NCI-H748 treated with DMSO at 0.1 percent for 48 hours (cell line): ENCODE measurements at places on chromosomes 3 and 15.

GRCh38 chr15:100787567-100788417 lies 91.8 kb upstream of the ALDH1A3 start:
- DNase-seq = no peak

GRCh38 chr15:62601777-62602545 lies 436.9 kb upstream of the C2CD4B start:
- no peak for DNase-seq

DNA sequence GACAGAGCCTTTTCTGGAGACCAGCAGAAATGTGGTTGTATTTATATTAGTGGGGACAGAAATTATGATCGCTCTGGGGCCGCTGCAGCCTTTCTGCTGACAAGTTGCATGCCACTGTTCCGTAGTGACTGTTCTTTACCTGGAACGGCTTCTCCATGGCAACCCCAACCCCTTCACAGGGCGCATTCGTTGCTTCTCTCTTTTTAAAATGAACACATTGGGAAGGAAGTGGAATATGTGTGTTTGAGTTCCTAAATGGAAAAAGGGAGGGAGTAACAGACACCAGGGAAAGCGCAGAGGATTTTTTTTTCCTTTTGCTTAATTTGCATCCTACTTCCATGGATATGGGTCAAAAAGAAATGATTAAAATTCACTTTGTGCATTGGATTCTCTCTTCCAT lies 482.0 kb upstream of the SUCLG2 start:
- DNase-seq = peak; percentile 47

- DNase-seq = no peak
These were observed 885 bp downstream of the EFCC1 start for GRCh38 chr3:129001806-129002572.

GRCh38 chr15:81024265-81024872 lies 23.6 kb downstream of the TLNRD1 start:
- DNase-seq = no peak

DNA sequence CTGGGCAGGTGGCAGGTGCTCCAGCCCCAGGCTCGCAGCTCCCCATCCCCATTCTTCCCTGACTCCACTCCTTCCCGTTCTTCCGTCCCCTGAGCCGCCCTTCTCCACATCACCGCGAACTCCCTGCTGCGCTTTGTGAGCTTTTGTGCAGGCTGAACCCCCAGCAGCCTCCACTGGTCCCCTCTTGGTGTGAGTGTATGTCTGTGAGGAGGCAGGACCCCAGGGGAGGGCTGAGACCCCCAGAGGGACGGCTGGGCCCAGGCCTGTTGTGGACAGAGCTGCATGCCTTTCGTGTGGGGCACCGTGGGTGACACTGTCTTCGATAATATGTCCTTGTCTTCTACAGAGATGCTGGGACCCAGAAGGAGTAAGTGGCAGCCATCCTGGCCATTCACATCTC lies 7.3 kb upstream of the ITIH3 start:
- no peak for DNase-seq

- no peak for DNase-seq
These were observed 42.1 kb upstream of the SLC2A2 start for GRCh38 chr3:171068658-171069057.

DNA sequence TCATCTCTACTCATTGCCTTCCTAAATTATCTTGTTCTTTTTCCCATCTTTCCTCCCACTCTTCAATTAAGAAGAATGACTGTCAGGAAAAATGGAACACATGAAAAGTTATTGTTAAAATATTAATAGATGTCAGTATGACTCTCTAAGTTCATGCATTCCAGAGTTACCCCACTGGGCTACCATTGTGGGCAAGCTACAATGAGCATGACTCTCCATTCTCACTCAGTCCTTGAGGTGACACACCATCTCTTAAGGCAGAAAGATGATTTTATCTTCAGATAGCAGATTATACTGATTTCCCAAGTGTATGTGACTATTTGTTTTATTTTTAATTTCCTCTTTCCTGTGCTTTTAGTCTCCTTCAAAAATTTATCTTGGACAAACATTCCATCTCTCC lies 144.3 kb downstream of the ALCAM start:
- no peak for DNase-seq

DNA sequence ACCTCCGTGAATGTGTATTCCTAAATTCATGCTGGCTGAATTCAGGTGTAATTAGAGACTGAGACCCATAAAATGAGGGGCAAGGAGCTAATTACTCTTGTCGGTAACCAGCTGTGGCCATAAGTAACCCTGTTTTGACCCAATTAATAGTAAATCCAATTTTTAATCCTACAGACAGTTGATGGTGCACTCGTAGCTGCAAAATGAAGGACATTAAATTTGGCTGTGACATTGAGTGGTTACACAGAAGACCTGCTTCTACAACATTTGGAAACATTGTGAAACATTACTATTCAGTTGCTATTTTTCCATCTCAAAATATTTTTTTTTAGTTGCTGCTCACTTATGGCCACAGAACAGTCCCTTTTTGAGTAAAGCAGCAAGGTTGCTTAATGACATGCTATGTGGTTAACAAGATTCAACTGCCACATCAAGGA lies 33.0 kb downstream of the MBNL1 start:
- no peak for DNase-seq

GRCh38 chr3:163812006-163812405 lies 1266.3 kb downstream of the SI start:
- DNase-seq = no peak

DNA sequence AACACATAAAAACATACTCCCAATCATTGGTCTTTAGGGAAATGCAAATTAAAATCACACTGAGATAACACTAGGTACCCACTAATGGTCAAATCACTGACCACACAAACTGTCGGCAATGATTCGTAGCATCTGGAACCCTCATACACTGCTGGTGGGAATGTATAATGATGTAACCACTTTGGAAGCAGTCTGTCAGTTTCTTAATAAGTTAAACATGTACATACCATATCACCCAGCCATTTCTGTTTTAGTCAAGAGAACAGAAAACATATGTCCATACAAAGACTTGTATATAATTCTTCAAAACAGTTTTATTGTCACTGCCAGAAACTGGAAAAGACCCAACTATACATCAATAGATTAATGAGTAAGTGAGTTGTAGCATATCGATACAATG lies 63.3 kb upstream of the LRRC3B start:
- DNase-seq = no peak

DNA sequence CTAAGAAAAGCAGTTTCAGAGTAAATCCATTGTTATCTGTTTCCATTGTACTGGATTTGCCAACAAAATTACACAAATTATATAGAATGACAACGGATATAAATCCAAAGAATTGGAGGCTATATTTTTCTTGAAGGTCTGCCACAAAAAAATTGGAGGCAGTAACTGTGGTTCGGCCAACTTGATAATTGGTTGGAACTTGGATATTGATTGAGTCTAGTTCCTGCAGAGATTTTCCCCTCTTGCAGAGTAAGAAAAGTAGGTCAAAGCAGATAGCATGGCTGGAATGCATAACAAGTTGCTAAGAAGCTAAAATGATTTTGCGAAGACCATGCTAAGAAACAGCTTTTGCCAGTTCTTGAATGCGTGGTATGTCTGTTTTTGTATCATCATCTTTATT lies 269.6 kb upstream of the CFAP20DC start:
- no peak for DNase-seq

GRCh38 chr3:2029559-2029958 lies 69.1 kb upstream of the CNTN4 start:
- no peak for DNase-seq

GRCh38 chr15:89593018-89593417 lies 17.7 kb downstream of the TICRR start:
- DNase-seq = no peak

DNA sequence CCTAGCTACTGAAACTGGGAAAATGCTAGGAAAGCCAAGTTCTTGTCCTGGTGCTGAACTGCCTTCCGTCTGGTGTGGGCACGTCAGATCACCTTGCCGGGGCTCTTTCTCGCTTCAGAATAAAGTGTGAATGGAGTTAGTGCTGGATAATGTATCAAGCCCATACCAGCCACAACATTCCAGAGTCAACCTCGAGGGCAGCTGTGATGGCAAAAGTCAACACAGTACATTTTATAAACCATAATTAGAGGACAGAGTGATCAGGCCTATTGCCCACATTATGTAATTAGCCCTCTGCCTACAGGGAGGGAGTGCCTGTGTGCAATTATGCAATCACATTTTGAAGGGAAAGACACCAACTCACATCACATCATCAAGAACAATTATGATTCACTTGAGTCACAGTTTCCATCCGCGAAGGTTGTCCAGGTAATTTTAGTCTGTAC lies 165.2 kb downstream of the RORA start:
- DNase-seq = peak; percentile 75

DNA sequence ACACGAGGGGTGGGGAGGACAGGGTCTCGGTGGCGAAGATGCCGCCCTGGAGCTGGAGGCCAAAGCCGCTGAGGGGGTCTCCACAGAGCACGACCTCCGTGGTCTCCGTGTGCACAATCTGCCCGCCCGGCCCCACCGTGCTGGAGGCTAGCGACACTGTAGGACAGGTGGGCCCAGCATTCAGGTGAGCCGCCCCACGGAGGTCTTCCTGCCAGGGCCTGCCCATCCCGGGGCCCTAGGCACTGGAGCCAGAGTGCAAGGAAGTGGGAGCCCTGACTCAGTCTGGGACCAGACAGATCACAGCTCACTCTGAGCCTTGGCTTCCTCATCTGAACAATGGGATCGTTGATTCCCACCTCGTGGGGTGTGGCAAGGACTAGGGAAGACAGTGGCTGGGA lies 25.8 kb downstream of the GRIP2 start:
- DNase-seq = no peak

DNA sequence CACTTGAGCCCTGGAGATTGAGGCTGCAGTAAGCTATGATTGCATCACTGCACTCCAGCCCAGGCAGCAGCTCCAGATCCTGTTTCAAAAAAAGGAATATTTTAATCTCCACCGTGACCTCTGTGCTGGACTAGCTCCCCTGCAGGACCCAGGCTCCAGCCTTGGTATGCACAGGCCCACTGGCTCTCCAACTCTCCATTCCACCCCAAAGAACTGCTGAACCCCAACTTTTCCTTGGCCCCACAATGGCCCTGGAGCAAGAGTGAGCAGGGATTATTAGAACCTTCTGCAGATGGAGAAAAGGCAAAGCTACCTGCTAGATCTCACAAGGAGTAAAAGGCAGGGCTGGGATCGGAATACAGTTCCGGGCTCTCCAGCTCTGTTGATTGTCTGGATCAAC lies 32.8 kb upstream of the SFMBT1 start:
- no peak for DNase-seq

DNA sequence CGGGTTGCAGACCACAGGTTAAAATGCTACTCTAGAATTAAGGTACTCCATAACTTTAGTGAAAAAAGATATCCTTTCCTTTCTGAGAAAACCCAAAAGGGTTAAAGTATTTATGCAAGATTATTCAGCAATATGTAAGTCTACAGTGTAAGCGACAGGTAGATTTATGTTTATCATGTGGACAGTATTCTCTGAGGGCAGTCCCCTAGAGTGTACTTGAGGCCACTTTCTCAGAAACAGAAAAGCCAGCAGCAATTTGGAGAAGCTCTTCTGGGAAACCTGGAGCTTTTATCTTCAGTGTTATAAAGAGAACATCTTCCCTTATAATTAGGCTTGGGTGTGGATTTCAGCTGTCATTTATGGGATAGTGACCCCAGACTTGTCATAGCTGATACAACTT lies 8.9 kb downstream of the ST3GAL6 start:
- DNase-seq = no peak

DNA sequence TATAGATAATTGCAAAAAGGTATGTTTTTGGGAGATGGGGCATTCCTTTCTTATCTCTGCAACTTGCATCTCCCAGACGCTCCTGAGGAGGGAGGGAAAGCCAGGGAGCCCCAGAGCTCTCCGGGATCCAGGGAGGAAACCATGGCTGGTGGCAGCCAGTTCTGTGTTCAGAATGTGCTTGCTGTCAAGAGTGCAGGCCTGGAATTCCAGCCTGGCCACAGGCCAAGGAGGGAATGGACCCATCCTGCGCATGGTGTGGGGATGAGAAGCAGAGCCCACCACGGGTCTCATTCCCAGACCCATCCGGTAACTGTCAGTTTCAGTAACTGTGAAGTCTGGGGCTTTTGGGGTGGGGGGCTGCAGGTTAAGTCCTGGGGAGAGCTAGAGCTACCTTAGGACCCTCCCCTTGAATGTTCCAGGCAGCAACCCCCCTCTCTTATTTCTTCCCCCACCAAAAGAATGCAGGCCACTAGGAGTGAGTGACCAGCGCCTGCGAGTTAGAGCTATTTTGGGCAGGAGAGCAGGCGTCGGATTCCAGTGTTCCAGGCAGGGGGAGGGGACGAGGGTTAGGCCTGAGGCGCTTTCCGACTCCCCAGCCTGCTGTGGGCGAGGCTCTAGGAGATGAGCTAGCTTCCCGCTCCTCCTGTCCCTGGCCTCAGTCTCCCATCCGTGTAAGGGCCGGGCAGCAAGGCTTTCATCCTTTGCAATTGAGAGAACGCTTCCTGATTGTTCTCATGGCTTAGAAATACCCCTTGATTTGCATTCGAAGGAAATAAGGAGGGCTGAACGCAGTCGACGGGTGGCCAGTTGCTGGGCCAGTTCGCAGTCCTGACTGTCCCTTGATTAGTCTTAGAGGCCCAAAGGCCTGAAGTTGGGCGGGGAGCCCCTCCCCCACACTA lies 781 bp upstream of the DAG1 start:
- DNase-seq = no peak

GRCh38 chr15:43214169-43214568 lies 6.6 kb downstream of the EPB42 start:
- no peak for DNase-seq

DNA sequence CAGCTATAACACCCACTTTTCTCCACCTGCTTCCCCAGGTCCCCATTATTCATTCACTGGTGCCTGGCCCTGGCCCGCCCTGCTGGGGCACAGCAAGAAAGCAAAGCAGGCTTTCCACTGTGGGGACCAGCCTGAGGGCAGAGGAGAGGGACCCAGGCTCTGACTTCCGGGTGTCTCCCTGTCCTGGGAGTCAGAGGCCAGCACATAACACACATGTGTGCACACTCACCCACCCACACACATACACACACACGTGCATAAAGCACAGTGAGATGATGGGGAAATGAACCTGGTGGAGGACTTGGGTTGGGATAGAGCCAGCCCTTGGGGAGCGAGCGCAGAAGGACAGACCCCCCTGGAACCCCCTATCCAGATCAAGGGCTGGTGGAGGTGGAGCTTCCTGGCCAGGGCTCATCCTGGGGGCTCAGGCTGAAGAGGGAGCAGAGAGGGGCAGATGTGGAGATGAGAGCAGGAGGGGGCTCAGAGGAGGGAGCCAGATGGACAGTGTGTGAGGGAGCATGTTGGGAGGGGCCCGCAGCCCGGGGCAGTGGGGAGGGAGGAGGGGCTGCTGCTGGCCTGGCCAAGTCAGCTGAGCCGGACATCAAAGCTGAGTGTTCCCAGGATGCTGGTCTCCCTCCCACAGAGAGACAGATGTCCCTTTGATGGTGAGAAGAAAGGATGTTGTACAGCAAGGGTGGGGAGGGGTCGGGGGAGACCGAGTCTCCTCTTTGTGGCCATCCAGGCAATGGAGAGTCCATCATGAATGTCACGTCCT lies 78.2 kb downstream of the LINGO1 start:
- no peak for DNase-seq

GRCh38 chr3:182490596-182491491 lies 302.5 kb upstream of the ATP11B start:
- DNase-seq = peak; percentile 94

GRCh38 chr3:171824824-171825221 lies 14.5 kb upstream of the PLD1 start:
- no peak for DNase-seq

GRCh38 chr15:92400573-92400972 lies 6.9 kb downstream of the ST8SIA2 start:
- DNase-seq = no peak

- no peak for DNase-seq
These were observed 188.4 kb upstream of the WNT5A start for GRCh38 chr3:55675478-55675877.
